ENCODE measurements at places on chromosomes 2 and 18.

DNA sequence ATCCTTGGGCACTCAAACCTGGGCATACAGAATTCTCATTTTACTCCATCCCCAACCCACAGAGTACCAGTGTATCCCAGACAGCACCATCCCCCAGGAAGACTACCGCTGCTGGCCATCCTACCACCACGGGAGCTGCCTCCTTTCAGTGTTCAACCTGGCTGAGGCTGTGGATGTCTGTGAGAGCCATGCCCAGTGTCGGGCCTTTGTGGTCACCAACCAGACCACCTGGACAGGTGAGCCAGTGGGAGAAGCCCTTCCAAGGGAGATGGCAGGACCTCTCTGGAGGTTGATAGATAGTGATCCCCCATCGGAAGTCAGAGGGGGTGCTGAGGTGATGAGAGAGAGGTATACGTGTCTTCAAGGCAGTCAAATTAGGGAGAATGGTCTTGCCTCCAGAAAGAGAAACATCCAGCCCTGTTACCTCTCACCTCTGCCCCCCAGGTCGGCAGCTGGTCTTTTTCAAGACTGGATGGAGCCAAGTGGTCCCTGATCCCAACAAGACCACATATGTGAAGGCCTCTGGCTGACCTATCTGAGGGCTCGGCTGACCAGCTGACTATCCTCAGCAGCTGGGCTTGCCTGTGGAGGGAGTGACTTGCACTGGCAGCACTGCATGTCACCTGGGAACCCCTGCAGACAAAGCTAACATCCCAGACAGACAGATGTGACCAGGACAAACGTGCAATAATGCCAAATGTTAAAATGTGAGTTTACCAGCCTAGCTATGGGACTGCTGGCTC lies 9.5 kb downstream of the PKDCC start:
- DNase-seq: no peak

GRCh38 chr2:98505311-98505808 lies 60.7 kb downstream of the INPP4A start:
- no peak for DNase-seq

- no peak for DNase-seq
Observed at GRCh38 chr2:216501854-216502253, 3.2 kb downstream of the RPL37A start.

DNA sequence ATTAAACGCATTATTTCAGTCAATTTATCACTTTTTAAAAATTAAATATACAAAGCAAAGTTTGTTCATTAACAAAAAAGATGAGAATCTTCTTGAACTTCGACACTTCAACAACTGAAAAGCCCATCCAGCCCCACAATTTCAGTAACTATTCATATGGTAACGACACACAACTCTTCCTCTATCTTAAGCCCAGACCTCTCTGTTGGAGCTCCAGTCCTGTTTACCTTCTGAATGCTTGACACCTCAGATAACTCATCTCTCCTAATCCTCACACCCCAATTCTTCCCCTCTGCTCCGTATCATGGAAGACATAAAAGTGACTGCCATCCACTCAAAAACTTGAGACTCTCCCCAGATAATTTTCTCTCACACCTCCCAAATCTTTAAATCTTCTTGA lies 12.6 kb downstream of the USP37 start:
- DNase-seq: no peak

DNA sequence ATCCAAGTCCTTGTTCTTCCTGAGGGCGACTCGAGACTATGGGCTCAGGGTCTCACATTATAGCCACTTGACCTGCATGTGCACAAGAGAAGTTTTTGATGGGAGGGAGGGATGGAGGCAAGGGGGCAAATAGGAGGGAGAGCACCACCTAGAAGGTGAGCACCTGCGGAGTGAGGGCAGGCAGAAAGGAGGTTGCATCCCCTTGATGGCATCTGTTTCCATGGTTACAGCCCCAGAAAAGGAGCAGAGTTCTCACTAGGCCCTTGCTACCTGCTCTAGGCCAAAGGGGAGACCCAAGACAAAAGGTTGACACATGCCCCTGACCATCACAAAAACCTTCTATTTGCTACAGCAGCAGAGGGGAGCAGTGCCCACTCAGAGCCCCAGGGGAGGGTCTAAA lies 131.5 kb upstream of the SERTAD2 start:
- DNase-seq: no peak

DNA sequence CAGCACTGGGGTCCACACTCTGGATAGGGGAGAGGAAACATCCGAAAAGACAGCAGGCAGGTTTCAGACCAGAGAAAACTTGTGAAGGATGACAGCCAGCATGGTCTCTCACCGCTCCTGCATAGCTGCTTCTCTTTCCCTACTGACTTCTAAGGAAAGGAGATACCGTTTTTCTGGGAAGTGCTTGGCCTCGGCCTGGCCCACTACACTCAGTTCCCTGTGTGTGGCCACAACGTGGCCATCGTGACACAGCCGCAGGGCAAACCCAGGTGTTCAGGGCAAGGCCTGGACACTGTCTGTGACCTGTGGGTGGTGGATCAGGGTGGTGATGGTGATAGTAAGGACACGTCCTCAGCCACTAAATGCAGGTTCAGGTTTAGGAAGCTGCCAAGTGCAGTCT lies 34.2 kb upstream of the ACAA2 start:
- no peak for DNase-seq

- DNase-seq: no peak
Observed at GRCh38 chr2:12389344-12390045, 327.2 kb upstream of the TRIB2 start.

DNA sequence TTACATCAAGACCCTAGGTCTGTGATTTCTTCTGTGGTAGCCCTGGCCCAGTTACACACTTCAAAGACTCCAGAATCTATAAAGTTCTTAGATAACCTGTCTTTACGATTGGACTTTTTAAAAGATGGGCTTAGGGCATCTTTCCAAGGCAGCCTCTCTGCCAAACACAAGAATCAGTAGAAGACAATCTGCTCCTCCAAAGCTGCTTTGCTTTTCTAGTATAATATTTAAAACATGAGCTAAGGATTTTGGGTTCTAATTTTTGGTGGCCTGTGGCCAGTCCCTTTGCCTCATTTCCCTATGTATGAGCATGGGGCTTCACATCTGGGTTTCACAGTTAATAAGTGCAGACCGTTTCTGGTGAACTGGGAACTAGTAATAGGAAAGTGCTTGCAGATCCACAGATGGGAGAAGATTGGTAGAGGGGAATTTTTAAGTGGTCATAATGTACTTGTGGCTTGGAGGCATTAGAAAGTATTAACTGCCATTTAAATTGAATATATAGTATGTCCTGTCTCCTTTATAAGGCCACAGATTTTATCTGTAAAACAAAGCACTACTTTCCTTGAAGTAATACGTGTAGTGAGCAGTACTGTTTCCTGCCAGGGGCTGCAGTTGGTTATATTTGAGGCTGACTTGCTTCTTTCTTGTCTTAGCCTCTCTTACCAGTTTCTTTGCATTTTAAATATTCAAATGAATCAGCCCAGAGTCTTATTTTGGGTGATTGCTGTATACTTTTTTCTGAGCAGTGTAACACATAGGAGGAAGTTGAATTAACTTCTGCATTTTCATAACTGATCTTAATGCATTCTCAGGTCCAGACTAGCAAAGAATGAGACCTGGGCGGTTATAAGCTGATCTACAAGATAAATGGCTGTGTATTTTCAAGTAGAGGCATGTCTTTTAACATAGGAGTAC lies 1.5 kb downstream of the ARPC2 start:
- DNase-seq: no peak

DNA sequence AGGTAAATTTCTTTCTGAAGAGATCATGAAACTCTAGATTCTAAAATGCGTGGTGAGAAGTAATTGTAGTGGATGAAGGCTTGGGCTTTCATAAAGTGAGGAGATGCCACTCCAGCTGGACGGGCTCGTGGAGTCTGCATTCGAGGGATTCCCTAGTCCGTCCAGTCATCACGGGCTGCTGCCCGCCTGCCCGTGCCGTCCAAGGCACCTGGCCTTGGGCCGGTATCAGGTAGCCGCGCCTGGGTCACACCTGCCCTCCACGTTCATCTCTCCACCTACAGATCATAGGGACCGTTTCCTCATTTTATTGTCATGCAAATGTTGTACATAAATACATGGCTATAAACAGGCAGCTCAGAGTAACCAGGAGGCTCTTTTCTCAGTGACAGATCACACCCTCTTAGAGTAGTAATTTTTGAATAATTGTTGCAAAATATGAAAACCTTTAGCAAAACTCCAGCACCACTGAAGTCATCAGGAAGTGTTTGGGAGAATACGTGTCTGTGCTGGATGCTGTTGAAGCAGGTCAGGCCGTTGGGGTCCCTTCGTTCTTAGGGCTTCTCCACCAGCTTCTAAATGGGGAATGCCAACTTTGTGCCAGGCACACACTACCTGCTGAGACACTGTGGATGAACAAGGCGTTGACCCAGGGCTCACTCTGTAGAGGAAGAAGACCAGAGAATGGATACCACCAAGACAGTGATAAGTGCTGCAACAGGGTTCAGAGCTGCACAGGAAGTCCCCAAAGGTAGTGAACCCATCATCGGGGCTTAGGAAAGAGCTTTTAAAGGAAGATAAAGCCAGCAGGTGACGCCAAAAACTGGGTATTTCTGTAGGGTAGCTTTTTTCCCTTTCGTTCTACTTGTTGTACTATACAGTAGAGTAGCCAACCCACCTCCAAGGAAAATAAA lies 112.5 kb downstream of the FAM210A start:
- no peak for DNase-seq

DNA sequence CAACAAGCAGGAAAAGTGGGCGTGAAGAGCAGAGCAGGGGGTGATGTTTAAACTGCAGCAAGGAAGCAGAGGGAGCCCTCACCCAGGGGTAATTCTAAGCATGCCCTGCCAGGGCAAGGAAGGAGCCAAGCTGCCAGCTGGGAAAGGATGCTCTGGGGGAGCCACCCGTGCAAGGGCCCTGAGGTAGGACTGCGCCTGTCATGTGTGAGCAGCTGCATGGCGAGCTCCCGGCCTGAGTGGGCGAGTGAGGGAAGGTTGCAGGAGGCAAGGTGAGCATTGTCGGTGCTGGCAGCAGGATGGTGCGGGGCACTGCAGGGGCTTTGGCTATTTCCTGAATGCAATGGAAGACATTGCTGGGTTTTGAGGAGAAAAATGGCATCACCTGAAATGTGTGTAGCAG lies 107.2 kb downstream of the COPS8 start:
- no peak for DNase-seq

DNA sequence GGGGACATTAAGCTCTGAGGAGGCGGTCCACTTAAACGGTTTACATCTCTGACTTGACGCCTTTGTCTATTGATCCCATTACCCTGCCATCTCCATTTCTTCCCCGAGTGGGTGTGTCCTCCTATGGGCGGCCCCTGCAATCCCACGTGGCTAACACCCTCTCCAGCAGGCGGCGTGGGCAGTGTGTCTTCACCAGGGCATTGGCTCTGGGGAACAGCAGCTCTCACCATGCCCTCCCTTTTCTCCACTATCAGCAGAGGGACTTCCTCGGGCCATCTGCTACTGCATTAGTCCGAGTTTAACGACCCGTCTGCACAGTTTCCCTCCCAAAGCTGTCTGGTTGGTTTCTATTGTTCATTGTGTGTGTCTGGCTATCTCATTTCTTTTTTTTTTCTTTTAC lies 511.9 kb upstream of the NRP2 start:
- DNase-seq: no peak

GRCh38 chr2:38997781-38998180 lies 108.1 kb downstream of the ARHGEF33 start:
- DNase-seq: no peak

DNA sequence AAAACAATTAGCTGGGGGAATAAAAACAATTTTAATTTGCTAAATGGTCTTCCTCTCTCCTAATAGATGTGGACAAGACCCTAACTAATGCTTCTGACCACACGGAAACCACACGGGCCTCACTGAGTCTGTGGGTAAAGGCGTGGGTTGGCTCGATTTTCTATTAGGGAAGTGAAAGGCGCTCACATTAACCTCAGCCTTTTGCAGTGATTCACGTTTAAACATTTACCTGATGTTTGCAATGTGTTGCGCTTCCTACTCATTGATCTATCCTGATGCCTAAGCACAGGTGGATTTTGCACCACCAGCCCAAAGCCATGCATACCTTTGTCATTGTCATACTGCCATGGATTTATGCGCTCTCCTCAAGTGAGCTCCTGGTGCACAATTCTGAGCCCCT lies 35.6 kb upstream of the NRP2 start:
- DNase-seq: no peak

DNA sequence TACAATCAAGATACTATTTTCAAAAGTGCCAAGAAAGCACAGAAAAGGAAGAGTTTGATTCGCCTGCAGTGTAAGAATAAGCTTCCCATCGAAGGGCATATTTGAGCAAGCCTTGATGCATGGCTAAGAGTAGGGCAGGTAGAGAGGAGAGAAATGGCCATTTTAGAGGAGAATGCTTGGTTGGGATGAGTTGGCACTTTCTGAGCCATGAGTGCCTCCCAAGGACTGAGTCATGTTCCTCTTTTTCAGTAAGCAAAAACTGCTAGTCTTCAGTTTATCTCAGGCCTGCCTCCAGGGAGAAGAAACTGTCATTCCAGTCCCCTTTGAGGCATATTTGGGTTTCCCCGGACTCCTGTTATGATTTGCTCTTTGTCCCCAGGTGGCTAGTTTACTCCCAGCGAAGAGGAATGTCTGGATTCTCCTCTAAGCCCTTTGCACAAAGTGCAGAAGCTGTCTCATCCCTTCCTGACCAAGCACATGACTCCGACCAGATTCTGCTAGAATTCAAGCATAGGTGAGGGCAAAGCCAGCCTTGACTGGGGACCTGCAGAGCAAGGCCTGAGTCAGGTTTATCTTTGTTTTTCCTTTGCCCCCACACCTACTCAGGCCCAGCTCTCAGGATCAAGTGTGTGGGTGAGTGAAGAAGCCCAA lies 115.2 kb downstream of the TTC32 start:
- DNase-seq: no peak

DNA sequence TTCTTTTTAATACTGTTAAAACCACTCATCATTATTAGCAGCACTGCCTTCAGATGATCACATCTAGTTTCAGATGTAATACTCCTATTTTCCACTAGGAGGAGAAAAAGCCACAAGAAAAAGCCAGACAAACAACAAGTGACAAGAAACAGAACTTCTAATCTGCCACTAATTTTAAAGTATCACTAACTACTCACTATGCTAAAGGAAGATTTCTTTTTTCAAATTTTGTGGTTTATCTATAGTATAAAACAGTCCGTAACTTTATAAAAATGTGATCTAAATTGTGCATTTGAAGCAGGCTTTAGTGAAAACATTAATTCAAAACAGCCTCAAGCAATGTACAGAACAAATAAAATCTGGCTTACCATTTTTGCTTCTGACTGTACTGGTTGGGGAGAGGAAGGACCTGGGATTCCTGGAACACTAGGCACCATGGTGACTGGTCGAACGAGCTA lies 56.8 kb downstream of the ATF2 start:
- DNase-seq: no peak

DNA sequence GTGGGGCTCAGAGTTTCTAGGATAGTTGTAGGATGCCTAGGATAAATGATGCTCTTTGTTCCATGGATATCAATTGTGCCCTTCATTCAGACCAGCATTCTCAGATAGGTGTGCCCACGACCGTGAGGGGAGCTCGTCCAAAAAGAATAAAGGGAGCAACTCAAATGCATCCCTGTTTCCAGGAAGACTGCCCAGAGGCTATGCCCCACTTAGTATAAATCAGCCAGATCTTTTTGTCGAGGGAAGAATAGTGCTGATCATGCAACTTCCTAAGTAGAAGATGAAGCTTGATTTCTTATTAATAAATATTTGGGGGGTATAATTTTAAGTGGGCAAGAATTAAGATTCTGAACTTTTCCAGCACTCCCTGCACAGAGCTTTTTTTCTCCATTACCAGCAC lies 450.2 kb downstream of the ARHGAP15 start:
- DNase-seq: no peak

All from stimulated activated naive CD8-positive, alpha-beta T cell treated with anti-CD3 and anti-CD28 coated beads, Interleukin-15, Interleukin-2, amounts not matched to agents 100 U/mL and 50 U/mL, for 24 hours (primary cell).